ENCODE measurements at places on chromosomes 6 and 20.

DNA sequence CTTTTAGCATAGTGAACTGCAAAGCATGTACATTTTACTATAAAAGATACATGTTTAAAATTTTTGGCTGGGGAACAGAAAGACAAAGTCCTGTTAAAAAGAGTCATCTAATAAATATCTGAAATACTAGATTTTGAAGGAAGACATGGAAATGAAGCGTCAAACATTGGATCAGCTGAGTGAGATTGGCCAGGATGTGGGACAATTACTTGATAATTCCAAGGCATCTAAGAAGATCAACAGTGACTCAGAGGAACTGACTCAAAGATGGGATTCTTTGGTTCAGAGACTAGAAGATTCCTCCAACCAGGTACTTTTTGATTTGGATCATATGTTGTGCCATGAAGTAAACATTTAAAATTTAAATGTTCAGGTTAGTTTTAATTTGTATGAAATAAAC lies 162.3 kb downstream of the UTRN start:
- DNase-seq, result no peak

- no peak for DNase-seq
These were observed 338 bp downstream of the E2F3 start for GRCh38 chr6:20402092-20402341.

- DNase-seq, result no peak
These were observed 16.8 kb downstream of the TNFRSF21 start for GRCh38 chr6:47292944-47293343.

DNA sequence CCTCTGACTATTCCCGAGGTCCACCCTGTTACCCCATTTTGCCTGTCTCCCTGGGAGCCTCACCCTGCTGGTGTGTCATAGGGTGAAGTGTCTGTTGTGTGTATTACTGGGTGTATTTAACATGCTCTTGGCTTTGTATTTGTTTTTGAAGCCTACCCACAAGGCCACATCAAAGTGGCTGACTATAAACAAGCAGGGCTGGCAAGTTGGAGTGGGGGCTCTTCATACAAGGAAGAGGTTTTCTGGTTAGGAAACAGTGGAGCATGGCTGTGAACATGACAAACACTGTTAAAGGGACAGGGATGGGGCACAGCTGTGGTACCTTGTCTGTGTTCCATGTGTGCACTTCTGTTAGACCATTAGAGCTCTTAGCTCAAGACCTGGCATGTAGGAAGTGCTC lies 26.3 kb downstream of the HECA start:
- no peak for DNase-seq

DNA sequence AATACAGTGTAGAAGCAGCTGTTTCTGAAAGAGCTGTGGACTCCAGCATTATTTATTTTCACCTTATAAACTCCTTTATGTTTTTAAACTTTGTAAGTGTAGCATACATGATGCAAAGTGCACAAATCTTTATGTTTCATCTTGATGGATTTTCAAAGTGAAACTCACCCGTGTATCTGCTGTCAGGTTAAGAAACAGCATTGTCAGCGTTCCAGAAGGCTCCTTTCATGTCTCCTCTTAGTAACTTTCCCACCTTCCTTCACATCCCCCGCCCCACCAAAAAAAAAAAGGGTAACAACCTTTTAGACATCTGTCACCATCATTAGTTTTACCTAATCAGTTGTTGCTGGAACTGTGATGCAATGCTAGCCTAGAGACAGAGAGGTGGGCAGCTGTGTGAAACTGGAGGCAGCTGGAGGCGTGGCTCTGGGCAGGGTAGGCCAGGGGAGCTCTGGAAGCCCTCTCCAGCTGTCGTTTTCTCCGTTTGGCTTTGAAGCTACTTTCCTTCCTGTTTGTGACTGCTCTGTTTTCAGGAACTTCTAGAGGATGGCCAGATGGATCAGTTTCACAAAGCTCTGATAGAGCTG lies 7.2 kb downstream of the ACTR5 start:
- DNase-seq, result no peak

GRCh38 chr20:17158701-17159100 lies 68.1 kb upstream of the PCSK2 start:
- DNase-seq, result no peak

- no peak for DNase-seq
These were observed 103.5 kb upstream of the HS3ST5 start for GRCh38 chr6:114446342-114446741.

DNA sequence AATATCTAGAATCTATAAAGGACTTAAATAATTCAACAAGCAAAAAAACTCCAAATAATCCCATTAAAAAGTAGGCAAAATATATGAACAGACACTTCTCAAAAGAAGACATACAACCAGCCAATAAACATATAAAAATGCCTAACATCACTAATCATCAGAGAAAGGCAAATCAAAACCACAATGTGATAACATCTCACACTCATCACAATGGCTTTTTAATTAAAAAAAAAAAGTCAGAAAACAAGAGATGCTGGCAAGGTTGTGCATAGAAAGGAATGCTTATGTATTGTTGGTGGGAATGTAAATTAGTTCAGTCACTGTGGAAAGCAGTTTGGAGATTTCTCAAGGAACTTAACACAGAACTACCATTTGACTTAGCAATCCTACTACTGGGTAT lies 979.6 kb upstream of the MAP3K7 start:
- no peak for DNase-seq

DNA sequence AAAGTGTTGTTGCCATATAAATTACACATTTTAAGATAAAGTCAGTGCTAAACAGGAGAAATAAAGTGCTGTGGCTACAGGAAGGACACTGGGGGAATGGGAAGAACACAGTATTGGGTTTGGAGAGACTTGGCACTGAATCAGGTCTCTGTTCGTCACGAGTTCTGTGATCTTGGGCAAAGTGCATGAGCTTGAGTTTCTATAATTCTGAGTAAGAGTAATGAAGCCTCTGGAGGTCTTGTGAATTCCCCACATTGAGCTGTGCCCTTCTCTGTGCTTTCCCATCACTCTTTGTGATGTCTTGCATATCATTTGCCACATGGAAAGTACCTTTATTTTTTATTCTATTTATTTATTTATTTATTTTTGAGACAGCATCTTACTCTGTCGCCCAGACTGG lies 16.8 kb upstream of the EEF1A1 start:
- DNase-seq, result peak; percentile 41

DNA sequence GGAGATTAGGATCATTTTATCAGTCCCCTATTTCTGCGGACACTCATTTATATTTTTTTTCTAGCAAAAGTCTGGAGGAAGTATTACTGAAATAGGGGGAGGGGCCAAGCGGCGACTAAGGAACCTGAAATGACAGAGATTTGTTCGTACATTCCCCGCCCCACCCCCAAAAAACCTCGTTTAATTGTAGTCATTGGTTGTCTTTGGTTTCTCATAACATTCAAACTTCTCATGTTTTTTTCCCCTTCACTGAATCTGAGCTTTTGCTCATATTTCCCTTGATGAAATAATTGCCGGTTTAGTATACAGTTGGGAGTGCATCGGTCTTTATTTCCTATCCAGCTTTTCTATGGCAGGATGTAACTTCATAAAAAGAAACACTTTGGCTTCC lies 768 bp upstream of the FYN start:
- no peak for DNase-seq

DNA sequence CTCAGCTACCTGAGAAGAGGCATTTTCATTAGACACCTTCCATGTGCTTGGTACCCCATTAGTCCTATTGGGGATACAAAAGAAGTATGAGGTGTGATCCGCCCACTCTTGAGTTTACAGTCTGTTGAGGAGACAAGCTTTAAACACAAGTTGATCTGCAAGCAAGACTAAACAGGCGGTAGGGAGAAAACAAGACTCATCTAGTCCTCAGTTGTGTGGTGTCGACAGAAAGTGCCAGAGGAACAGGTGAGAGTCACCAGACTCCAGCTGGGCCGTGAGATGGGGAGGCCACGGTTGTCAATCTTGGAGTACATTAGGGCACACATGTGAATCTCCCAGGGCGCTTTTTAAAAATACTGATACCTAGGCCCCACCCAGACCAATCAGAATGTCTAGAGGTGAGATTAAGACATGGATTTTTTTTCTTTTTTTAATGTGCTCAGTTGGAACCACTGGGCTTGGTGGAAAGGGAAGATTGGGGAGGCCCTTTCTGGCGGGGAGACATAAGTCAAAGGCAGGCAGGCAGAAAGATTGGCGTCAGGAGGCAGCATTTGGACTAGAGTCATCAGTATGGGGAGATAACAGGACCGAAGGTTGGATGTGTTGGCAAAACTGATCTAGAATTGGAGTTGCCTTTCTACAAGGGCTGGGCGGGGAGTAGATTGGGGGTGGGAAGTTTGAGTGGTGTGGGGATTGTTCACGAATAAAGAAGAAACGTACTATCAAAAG lies 10.4 kb downstream of the E2F3 start:
- DNase-seq, result no peak

GRCh38 chr6:158439255-158439654 lies 120.6 kb upstream of the TMEM181 start:
- no peak for DNase-seq

GRCh38 chr6:2854396-2854982 lies 12.8 kb upstream of the SERPINB1 start:
- DNase-seq, result no peak

DNA sequence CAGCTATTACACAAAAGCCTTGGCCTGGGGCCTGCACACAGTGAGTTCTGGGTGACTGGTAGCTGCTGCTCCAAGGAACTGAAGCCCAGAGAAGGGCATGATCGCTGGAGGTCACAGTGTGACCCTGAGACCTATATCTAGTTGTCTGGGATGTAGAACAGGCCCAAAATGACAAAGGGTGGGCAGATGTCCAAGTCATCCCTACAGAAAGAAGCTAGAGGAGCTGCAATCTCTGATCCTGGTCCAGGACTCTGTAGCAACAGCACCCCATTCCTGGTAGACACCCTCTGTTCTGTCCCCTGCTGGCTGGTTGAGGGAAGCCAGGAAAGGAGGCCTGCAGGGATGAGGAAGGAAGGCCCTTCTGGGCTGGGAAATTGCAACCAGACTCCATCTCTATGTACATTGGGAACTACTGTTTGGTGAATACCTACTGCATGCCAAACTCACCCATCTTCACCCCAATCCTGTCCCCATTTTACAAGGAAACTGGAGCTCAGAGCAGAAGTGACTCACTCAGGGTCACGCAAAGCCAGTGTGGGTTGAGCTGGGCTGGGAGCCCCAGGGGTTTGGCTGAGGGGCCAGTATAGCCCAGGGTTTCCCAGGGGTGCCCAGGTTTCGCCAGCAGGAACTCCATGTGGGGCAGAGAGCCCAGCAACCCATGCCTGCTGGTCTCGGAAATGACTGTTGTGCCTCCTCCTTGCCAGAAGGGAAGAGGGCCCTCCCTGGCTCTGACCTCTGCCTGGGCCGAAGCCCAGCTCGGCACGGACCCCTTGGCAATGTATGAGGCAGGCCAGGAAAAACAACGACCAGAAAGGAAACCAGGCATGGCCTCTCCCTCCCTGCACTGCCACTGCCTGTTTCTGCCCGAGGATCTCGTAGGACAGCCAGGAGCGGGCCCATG lies 44.9 kb upstream of the TLDC2 start:
- no peak for DNase-seq

DNA sequence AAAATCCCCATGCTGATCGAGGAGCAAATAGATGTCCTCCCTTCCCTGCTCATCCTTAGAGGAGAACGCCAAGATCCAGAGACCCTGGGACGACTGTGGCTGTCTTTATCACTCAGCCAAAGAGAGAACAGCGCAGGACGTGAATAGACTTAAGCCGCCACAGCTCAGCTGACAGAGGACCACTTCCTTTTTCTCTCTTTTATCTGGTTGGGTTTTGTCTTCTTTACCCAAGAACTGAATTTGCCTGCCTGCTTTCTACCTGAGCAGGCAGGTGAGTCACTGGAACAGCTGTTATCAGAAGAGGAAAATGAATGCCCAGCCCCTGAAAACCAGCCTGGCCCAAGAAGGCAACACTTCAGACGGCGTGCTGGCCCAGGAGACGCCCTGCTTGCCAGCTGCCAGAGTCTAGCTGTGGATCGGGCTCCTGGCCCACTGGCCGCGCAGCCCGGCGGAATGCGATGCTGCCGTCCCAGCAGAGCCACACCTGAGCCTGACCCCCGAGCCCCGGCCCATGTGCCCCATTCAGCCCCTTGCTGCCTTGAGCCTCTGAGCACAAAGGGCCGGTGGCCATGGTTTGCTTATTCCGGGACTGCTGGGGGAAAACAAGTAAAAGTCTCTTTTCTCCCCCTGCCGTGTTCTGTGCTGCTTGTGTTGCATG lies 82.1 kb downstream of the TCP11 start:
- no peak for DNase-seq

DNA sequence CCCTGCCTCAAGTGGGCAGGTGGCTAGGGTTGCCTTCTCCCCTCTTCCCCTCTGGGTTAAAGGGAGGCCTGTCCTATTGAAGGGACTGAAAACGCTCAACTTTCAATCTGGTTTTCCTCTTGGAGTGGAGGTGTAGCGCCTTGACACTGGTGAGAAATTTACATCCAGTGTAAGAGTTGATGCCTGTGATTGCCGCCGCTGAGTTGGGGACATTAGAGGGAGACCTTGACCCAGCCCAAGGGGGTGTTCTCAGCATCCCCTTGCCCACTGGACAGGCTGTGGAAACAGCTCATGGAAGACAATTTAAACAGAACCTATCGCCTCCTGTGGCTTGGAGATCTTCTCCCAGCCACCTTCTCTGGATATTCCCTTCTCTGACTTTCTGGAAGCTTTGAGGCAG lies 61.6 kb downstream of the SLC24A3 start:
- DNase-seq, result no peak

- peak; percentile 68 for DNase-seq
These were observed 118.8 kb downstream of the PHACTR3 start for GRCh38 chr20:59723108-59723500.

All from foreskin melanocyte (primary cell).